Thoracic aorta (tissue), 2 donors: ENCODE measurements at places on chromosomes 3 and 15. TPM values are rescaled to one million over a fixed set of nuclear protein-coding genes. Genes with fewer than 3 reads are reported as not detected.

GRCh38 chr15:49915822-49916221 lies 203.2 kb downstream of the ATP8B4 start:
- no peaks in the 10 kb centered on the region for H3K36me3 ChIP-seq
- no peaks in the 10 kb centered on the region for H3K4me1 ChIP-seq
- no peak for DNase-seq
- no peak overlapping the region for H3K27ac ChIP-seq
- H3K4me3 ChIP-seq: no peak overlapping the region

DNA sequence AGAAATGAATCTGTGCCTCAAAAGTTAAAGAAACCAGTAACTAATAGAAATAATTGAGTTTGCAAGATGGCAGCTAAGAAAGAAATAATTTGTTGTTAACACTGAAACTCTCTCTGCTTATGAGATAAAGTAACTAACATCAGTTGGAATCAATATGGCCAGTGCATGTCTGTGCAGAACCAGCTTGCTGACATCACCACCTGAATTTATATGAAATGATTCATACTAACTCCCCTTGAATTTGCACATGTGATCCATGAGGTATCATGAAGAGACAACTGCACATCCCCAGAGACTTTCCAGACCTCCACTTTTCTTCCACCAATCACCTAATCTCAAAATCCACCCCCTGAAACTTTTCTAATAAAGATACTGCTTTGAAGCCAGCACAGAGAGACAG lies 10.3 kb upstream of the SLC25A38 start:
- no peak for DNase-seq
- H3K4me1 ChIP-seq: no peaks in the 10 kb centered on the region
- H3K36me3 ChIP-seq: no peaks in the 10 kb centered on the region
- no peak overlapping the region for H3K27ac ChIP-seq
- no peaks in the 10 kb centered on the region for H3K27me3 ChIP-seq
- H3K4me3 ChIP-seq: no peak overlapping the region

- H3K4me3 ChIP-seq: no peak overlapping the region
- no peak for DNase-seq
- no peaks in the 10 kb centered on the region for H3K4me1 ChIP-seq
Measured at GRCh38 chr3:14222457-14222856, 43.8 kb downstream of the LSM3 start.

DNA sequence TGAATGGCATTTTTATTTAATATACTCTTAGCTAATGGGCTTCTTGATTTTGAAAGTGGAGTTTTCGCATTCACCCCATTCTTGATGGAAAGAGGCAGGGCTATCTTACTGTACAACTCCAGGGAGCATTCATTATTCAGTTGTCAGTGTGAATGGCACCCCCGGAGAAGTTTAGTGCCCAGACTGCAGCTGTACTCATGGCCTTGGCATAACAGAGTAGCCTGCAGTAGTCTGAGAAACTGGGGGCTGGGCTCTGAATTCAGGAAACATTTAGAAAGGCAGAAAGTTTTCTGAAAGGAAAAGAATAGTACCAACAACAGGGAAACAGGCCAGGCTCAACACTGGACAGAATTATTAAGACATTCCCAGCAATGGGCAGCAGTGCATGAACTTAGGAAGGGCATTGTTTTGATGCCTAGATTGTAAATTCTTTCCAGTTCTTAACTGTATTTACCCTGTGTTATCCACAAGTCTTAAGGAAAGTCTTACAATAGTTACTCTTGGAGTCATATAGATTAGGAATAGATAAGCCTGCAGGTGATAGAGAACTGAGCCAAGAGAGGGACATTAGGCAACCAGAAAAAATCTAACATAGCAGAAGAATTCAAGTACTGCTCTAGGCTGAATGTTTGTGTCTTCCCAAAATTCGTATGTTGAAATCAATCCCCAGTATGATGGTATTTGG lies 44.4 kb downstream of the TIPARP start:
- no peak for DNase-seq
- no peak overlapping the region for H3K27ac ChIP-seq
- H3K27me3 ChIP-seq: no peaks in the 10 kb centered on the region
- H3K36me3 ChIP-seq: peaks cover 3% of the 10 kb centered on the region
- no peaks in the 10 kb centered on the region for H3K4me1 ChIP-seq

DNA sequence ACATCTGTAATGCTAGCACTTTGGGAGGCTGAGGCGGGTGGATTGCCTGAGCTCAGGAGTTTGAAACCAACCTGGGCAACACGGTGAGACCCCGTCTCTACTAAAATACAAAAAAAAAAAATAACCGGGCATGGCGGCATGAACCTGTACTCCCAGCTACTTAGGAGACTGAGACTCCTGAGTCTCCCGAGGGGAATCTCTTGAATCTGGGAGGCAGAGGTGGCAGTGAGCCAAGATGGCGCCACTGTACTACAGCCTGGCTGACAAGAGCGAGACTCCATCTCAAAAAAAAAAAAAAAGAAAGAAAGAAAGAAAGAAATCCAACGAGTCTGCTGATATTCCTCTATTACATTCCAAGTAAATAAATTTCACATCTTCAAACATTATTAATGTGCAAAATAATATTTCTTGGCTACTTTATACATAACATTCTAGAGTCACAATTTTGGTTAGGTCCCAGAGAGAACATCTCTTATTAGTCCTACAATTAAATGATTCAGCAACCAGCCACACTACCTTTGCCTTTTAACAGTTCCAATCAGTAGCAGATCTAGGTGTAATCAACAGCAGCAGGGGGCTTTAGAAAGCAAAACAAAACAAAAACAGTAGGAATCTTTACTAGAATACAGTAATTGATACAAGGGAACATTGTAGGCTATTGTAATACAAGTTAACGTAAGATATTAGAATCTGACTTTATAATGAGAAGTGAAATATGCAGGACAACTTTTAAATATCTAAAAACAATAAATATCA lies 195.8 kb downstream of the TBC1D5 start:
- no peaks in the 10 kb centered on the region for H3K4me1 ChIP-seq
- H3K4me3 ChIP-seq: no peak overlapping the region
- no peaks in the 10 kb centered on the region for H3K36me3 ChIP-seq

- H3K27ac ChIP-seq: peak overlapping the region; percentile 97
- peaks cover 8% of the 10 kb centered on the region for H3K4me1 ChIP-seq
- DNase-seq: peak; percentile 44
- H3K27me3 ChIP-seq: no peaks in the 10 kb centered on the region
- peak overlapping the region; percentile 38 for H3K4me3 ChIP-seq
Measured at GRCh38 chr3:148955544-148956346, 35.6 kb upstream of the GYG1 start.

GRCh38 chr15:44719293-44719999 lies 8.1 kb downstream of the B2M start:
- DNase-seq: no peak
- no peak overlapping the region for H3K27ac ChIP-seq

GRCh38 chr15:68052431-68052830 lies 1.7 kb upstream of the PIAS1 start:
- no peak overlapping the region for H3K4me3 ChIP-seq
- H3K4me1 ChIP-seq: peaks cover 18% of the 10 kb centered on the region
- DNase-seq: no peak
- no peaks in the 10 kb centered on the region for H3K36me3 ChIP-seq
- H3K27me3 ChIP-seq: no peaks in the 10 kb centered on the region

DNA sequence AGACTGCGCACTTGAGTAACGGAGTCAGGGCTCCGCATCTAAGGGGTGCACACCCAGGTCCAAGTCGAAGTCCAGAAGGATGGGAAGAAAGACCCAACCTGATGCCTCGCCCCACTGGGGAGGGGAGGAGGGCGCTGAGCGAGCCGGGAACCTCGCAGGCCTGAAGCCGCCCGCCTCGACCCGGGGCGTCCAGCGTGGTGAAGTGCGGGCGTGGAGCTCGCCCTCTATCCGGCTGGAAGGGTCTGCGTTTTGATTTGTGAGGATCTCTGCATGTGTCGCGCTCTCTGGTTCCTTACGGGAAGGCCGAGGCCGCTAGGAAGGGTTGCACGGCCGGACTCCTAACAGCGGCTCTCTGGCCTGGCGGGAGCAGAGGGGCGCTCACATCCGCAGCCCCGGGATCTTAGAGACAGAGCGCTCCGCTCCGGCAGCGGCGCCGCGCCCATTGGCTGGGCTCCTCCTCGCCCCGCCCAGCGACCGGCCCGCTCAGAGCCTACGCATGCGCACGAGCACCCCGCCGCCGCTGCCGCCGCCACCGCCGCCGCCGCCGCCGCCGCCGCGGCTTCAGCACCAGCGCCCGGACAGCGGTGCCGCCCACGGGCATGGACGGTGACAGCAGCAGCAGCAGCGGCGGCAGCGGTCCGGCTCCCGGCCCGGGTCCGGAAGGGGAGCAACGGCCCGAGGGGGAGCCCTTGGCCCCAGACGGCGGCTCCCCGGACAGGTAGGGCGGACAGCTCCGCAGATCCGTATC lies at the start of gene DISP2:
Gene DISP2 (plus strand): TSS at position 497 of the 748 bp plus-strand sequence. CDS start 103 bp downstream, at position 600.
- H3K36me3 ChIP-seq: no peaks in the 10 kb centered on the region
- H3K4me3 ChIP-seq: peak within 1 kb of the TSS; percentile 74
- peak; percentile 36 for DNase-seq
- H3K4me1 ChIP-seq: peaks cover 8% of the 10 kb centered on the region

The DHX36 gene
- total RNA-seq: 71.5 TPM

The POLQ gene
- total RNA-seq: 0.68 TPM

The VWA5B2 gene
- total RNA-seq: not detected

The SMCO1 gene
- total RNA-seq: not detected

The ASB14 gene
- total RNA-seq: not detected

The YEATS2 gene
- 34.2 TPM for total RNA-seq

The THSD4 gene
- total RNA-seq: 150 TPM

The FHIT gene
- total RNA-seq: 2.0 TPM

The GP5 gene
- total RNA-seq: not detected

The AP2M1 gene
- 203 TPM for total RNA-seq

The CHRNA7 gene
- 0.95 TPM for total RNA-seq

The GUCA1C gene
- not detected for total RNA-seq

The EXD1 gene
- total RNA-seq: not detected
